ENCODE measurements at places on chromosomes 5 and 9.

- no peak for DNase-seq
Measured at GRCh38 chr9:98327249-98327561, 71.8 kb upstream of the TBC1D2 start.

DNA sequence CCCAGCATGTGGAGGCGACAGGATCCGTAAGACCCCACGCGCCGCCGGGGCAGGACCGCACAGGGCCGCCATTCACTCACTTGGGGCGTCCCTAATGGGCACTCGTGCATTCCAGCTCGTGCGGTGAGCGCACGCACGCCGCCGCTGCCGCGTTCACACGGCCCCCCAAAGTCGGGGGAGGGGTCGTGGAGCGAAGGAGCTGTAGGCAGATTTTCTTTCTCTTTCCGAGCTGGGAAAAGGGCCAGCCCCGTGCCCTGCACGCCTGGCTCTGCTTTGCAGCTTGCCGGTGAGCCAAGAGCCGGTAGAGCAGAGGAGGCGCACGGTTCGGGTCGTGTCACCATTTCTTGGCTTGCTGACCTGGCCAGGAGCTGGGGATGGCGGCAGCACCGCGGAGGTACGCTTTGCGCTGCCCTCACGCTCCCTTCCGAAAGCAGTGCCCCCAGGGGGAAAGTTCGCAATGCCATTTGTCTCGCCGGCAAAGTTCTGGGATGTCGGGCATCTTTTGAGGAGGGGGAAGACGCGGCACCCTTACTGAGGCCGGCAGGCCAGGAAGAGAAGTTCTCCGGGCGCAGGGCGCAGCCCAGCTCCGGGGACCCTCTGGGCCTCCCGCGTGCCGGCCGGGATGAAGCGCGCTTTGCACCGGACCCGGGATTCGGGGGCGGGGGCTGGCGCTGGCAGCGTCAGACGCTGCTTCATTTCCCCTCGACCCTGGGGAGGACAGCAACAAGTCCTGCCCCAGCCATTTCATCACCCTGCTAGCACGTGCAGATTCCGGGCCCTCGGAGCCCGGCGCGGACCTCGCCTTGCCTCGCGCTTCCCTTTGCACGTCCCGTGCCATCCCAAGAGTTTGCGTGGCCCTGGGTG is 898 bp downstream of the STC2 start:
- DNase-seq: no peak

DNA sequence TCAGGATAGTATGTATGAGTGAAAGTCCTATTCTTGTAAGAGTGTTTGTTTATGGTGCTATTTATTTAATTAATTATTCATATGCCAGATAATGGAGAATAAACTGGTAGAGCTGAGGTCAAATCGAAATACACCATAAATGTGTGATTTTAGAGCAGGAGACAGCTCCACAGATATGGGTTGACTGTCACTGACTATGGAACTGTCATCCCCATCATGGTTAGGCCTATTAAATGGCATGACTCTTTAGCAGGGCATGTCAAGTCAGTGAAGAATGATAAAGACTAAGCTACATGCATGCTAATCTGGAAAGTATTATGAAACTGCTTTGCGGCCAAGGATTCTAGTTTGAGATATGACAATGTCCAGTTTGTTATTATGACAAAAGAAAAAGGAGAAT is 658.6 kb downstream of the ISL1 start:
- DNase-seq: no peak

GRCh38 chr9:5389109-5389732 is 48.5 kb downstream of the PLGRKT start:
- DNase-seq: no peak

DNA sequence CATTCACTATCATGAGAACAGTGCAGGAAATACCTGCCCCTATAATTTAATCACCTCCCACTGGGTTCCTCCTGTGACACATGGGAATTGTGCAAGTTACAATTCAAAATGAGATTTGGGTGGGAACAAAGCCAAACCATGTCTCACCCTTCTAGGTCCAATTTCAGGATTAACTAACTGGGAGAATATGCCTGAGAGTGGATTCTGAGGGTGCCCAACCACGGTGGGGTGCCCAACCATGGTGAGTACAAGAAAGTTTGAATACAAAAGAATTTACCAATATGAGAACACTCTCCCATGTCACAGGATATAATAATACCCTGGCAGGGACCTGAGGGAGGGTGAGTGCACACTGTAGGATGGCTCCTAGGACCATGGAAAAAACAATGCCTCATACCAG is 17.2 kb upstream of the GDA start:
- no peak for DNase-seq

GRCh38 chr9:76445976-76446375 is 13.0 kb upstream of the GCNT1 start:
- no peak for DNase-seq

- DNase-seq: no peak
Measured at GRCh38 chr5:59766427-59767210, 126.9 kb downstream of the PDE4D start.
